ENCODE measurements at places on chromosomes 3 and 15. TPM values are rescaled to one million over a fixed set of nuclear protein-coding genes. Genes with fewer than 3 reads are reported as not detected.

Gene HDC
- total RNA-seq: not detected

Gene ALG1L2
- not detected for total RNA-seq

Gene AP3B2
- total RNA-seq: not detected

Gene CDHR4
- total RNA-seq: not detected

Gene FBXO40
- not detected for total RNA-seq

DNA sequence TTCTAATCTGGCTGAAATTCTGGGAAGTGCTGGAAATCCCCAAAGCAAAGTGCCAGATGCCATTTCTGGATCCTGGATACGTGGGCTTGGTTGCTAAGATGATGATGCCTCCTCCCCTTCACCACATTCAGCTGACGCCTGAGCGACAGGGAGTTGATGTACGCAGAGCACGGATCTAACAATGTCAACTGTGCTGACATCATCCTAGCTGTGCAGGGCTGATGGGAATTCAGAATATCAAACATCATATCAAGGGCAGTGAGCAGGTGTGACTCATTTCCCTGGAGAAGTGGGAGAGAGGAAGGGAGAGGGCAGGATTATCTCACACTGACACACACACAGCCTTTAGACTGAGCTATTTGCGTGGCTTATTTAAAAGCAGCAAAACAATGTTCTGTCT is 92.6 kb upstream of the ZBTB20 start:
- H3K36me3 ChIP-seq: no peaks in the 10 kb centered on the region
- H3K27me3 ChIP-seq: no peaks in the 10 kb centered on the region
- peak overlapping the region; percentile 31 for H3K27ac ChIP-seq
- DNase-seq: peak; percentile 100
- H3K4me3 ChIP-seq: peak overlapping the region; percentile 3

DNA sequence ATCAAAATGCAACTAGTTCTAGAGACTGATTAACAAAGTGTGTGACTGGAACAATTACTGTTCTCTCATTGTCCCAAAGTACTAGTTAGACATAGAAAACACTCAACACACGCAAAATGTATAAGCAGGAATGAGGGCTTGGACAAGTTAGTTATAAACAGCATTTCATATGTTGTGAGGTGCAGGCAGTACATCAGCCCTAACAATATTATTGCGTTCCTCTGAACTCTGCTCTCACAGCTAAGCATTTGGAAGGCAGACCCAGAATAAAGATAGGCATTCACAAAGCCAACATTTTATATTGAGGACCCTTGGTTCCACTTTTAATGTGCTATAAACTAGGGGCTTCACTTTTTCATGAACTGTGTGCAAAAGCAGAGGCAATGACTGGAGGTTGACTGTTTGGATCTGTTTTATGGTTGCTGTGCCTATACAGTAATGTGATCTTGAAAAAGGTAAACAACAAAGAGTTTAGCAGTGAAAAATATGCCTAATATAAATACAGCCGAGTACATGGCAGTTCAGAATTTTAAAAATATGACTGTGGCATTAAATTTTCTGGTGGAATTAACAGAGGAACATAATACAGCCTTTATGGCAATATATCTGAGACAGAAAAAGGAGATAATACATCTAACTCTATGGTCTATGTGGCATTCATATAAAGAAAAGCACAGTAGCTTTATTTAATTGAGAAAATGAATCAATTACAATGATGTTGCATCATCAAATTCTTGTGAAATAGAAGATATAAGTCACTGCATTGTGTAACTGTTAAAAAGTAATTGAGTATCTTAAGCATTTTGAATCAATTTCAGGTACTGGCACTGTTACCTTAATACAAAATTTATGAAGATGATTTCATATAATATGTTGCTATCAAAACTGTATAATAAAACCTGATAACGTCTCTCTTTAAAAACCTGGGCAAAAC is 80.0 kb upstream of the SKOR1 start:
- peak; percentile 45 for DNase-seq
- no peaks in the 10 kb centered on the region for H3K4me1 ChIP-seq
- H3K27me3 ChIP-seq: no peaks in the 10 kb centered on the region
- no peak overlapping the region for H3K27ac ChIP-seq
- 0 out of 2 replicates have a peak, but pooled peaks cover 2% of the 10 kb centered on the region for H3K36me3 ChIP-seq
- no peak overlapping the region for H3K4me3 ChIP-seq

DNA sequence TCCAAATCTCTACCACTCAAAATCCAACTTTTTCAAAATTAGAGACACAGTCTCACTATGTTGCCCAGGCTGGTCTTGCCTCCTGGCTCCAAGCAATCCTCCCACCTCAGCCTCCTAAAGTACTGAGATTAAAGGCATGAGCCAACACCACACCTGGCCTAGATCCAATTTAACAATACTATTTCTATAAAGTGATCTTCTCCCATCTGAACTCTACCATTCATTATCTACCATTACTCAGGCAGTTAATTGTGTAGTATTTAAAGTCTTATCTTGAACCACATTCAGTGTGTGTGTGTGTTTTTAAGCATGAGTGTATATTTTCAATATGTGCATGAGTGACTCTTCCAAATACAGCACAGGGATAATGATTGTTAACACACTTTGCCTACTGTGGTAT is 77.0 kb downstream of the INO80 start:
- no peak overlapping the region for H3K4me3 ChIP-seq
- no peak overlapping the region for H3K27ac ChIP-seq
- H3K4me1 ChIP-seq: peaks cover 4% of the 10 kb centered on the region
- DNase-seq: no peak
- peaks cover 15% of the 10 kb centered on the region for H3K36me3 ChIP-seq

DNA sequence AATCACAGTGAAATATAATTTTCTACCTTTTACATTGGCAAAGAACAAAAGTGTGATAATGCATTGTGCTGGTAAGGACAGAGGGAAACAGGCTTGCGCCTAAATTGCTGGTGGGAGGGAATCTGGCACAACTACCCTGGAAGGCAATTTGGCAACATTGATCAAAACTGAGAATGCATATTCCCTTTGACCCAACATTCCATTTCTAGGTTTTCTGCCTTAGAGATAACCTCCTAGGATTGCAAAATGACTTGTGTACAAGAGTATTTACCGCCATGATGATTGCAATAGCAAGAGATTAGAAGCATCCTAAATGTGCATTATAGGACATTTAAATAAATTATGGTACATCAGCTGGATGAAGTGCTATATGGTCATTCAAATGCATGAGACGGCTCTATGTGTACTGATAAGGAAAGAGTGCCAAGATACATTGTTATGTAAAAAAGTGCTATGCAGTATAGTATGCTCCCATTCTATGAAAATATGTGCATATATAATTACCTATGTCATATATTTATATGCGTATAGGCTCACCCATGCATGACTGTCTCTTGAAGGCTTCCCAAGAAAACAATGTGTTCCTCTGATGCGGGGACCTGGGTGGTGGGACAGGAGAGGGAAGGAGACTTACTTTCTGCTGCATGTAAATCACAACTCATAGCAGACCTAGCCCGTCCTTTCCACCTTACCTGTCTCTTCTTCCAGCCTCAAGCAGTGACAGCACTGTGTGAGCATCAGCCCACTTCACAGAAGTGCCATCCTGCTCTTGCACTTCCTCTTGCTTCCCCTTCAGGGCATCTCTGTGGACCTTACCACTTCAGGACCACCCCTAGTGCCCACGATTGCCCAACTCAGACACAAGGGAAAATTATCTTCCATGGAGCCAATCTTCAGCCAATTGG is 249.9 kb upstream of the TLE3 start:
- no peak for DNase-seq
- H3K4me1 ChIP-seq: no peaks in the 10 kb centered on the region
- no peak overlapping the region for H3K4me3 ChIP-seq
- H3K27ac ChIP-seq: no peak overlapping the region

DNA sequence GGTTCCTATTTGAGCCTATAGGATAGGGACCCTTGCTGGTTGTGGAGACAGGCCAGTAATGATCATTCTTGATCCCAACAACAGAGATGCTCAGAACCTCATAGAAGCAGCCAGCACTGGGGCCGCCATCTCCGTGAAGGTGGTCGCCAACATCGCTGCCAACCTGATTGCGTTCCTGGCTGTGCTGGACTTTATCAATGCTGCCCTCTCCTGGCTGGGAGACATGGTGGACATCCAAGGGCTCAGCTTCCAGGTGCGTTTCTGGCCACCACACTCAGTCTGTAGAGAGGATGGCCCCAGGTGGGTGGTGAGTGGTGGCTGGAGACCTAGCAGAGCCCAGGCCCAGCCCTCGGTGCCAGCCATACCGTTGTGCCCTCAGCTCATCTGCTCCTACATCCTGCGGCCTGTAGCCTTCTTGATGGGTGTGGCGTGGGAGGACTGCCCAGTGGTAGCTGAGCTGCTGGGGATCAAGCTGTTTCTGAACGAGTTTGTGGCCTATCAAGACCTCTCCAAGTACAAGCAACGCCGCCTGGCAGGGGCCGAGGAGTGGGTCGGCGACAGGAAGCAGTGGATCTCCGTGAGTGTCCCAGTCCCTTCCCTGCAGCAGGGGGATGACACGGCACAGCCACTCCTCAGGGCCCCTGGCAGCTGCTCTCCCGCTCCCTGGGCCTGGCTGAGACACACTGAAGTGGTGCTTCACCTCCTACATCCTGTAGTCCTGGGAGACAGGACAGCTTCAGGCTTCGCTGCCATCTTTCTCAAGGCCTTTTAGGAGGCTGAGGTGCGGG is 46.5 kb upstream of the PDE8A start:
- no peak overlapping the region for H3K27ac ChIP-seq
- H3K36me3 ChIP-seq: no peaks in the 10 kb centered on the region
- no peaks in the 10 kb centered on the region for H3K4me1 ChIP-seq
- no peak overlapping the region for H3K4me3 ChIP-seq
- no peaks in the 10 kb centered on the region for H3K27me3 ChIP-seq

- H3K36me3 ChIP-seq: no peaks in the 10 kb centered on the region
- H3K4me1 ChIP-seq: no peaks in the 10 kb centered on the region
- no peak for DNase-seq
- no peak overlapping the region for H3K4me3 ChIP-seq
Measured at GRCh38 chr3:12316729-12317351, 28.0 kb downstream of the PPARG start.

- no peak overlapping the region for H3K27ac ChIP-seq
- peaks cover 2% of the 10 kb centered on the region for H3K4me1 ChIP-seq
- no peak overlapping the region for H3K4me3 ChIP-seq
- peaks cover 2% of the 10 kb centered on the region for H3K36me3 ChIP-seq
Measured at GRCh38 chr3:197224034-197224444, 74.4 kb downstream of the DLG1 start.

DNA sequence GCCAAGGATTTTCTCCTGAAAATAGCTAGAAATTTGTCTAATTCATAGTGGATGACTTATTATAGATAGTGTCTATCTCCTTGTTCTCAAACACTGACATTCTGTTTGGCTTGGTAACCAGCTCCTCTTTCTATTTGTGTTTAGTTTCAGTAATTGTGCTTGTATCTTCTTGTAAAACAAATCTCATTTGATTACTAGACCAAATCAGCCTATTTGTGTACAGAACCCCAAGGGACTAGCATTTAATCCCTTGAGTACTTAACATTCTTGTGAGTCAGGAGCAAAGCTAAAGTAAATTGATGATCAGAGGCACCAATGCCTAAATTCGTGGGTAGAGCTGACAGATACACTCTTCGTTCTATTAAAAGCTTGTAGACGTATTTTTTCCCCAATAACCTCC is 306.5 kb upstream of the SLITRK3 start:
- no peak overlapping the region for H3K4me3 ChIP-seq
- no peaks in the 10 kb centered on the region for H3K27me3 ChIP-seq
- H3K4me1 ChIP-seq: no peaks in the 10 kb centered on the region
- no peaks in the 10 kb centered on the region for H3K36me3 ChIP-seq
- DNase-seq: no peak

DNA sequence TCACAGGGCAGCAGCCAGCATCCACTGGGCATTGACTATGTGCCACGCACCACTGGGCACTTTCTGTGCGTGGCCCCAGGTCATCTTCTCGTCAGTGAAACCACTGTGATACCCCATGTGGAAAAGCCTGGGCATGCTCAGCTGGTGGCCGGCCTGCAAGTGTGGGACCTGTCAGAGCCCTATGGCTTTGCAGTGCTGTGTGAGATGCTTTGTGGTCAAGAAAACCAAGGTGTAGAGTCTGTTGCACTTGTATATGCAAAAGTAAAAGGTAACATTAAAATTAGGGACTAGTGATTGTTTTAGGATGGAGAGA is 69.5 kb downstream of the PGPEP1L start:
- peaks cover 9% of the 10 kb centered on the region for H3K4me1 ChIP-seq
- peaks cover 62% of the 10 kb centered on the region for H3K36me3 ChIP-seq
- H3K27me3 ChIP-seq: no peaks in the 10 kb centered on the region

DNA sequence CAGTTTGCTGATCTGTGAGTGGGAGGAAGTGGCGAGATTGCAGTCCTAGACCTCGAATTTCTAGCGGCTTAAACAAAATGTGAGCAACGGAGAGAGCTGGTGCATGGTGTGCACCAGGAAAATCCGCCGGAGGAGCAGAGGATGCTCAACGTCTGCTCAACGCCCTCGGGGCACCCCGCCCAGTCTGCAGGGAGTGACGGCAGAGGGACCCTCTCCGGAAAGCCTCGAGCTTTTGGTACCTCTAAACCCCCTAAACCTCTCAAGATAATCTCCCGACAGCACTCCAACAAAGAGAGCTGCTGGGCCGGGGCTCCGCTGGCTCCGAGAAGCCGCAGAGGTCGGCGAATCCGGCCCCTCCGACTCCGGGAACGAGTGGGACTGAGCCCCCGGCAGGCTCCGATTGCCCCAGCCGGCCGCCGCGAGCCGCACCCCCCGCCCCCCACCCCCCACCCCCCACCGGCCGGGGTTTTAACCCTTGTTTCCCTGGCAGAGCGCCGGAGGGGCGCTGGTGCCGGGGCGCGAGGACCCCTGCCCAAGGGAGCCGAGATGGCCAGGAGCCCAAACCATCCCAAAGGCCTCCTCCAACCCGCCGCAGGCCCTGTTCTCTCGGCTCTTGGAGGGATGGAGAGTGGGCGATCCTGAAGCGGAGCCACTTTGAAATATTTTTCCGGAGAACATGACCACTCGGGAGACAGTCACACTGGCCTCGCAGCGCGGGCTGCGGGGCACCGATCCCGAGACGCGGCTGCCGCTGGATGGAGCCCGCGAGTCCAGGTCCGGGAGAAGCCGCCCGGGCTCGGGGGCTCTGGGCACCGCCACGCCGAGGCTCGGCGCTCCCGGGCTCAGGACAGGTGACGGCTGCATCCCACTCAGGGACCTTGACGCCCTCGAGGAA is 1.5 kb downstream of the MEGF11 start:
- no peaks in the 10 kb centered on the region for H3K36me3 ChIP-seq
- peaks cover 85% of the 10 kb centered on the region for H3K27me3 ChIP-seq
- DNase-seq: no peak
- peaks cover 6% of the 10 kb centered on the region for H3K4me1 ChIP-seq
- H3K27ac ChIP-seq: no peak overlapping the region

DNA sequence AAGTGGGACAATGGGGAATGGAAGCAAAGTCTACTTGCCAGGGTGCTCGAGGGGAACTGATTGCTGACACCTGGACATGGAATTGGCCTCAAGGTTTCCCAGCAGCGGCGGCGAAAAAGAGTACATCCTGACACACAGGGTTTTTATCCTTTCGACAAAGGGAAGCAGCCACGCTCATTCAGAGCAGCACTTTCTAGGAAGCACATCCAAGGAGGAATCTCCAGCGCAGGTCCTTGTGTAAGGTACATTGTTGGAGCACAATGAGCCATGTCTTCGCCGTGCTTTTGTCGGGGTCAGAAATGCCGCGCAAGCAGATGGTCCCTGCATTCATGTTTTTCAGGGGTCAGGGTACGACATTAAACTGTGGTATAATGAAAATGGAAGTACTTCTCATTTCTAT is 16.8 kb downstream of the CACNA1D start:
- H3K36me3 ChIP-seq: no peaks in the 10 kb centered on the region
- peaks cover 5% of the 10 kb centered on the region for H3K27me3 ChIP-seq
- no peak for DNase-seq
- no peak overlapping the region for H3K4me3 ChIP-seq

Data from IMR-90 (cell line).